Osteoblast (primary cell): ENCODE measurements at places on chromosomes 2 and 18.

- no peak for DNase-seq
These were observed 61.1 kb upstream of the ACYP2 start for GRCh38 chr2:54054271-54054670.

GRCh38 chr2:79929624-79930023, 374.9 kb downstream of the LRRTM1 start:
- DNase-seq, result no peak

DNA sequence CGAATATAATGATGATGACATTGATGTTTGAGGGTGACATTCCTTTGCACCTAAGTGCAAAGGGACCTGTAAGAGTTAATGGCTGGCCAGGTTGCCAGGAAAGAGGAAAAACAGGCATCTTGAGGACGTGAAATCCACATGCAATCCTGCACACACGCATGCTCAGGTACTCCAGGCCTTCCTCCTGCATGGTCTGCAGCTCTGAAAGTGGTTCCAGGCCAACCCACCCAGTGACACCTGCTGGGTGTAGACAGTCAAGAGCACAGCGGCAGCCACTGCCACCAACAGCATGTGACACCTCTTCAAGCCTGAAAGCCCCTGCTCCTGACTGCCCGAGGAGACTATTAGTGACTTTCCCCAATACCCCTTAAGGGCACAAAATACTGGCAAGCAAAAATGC, 101.6 kb downstream of the PIEZO2 start:
- DNase-seq, result no peak

- no peak for DNase-seq
These were observed 70.2 kb downstream of the ACAA2 start for GRCh38 chr18:49743117-49743567.

DNA sequence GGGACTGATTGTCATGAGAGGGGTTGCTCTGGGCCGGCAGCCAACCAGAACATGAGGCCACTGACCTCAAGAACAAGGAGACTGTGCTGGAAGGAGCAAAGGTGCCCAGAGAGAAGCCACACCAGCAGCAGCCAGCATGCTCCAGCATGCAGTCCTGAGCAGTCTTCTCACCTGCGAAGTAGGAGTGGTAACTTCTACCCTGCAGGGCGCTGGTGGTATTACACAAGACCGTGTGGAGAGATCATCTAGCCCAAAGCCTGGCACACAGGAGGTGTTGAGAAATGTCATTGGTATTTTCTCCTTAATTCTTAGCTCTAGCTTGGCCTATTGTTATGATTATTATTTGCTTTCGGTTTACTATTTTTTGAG, 132.7 kb downstream of the TSN start:
- DNase-seq, result no peak

DNA sequence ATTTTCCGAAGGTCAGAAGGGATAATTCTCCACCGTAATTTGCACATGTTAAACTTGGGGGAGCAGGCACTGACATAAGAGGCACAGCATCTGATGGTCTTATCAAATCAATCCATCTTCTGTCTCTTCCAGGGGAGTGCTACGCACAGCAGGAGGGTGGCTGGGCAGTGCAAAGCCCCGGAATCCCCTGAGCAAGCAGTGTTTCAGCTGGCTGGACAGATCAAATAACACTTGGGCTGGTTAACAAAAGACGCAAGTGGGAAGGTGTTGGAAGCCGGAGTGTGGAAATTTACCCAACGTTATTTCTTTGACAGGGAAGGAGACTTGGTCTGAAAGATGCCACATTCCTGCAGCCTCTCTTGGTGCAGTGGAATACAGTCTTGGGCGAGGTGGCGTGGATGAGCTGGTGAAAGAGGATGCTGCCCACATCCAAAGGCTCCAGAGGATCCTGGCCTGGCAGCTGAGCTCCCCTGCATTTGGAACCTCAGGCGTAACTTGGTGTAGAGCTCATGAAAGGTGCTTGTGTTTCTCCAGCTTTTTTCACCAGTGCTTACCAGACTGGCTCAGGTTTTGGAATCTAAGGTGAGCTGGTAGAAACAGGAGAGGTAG, 103.0 kb downstream of the MAPK4 start:
- DNase-seq, result no peak

GRCh38 chr2:29447513-29447912, 332.3 kb downstream of the CLIP4 start:
- DNase-seq, result no peak

- DNase-seq, result no peak
These were observed 256.5 kb downstream of the CELF4 start for GRCh38 chr18:37309059-37309458.

DNA sequence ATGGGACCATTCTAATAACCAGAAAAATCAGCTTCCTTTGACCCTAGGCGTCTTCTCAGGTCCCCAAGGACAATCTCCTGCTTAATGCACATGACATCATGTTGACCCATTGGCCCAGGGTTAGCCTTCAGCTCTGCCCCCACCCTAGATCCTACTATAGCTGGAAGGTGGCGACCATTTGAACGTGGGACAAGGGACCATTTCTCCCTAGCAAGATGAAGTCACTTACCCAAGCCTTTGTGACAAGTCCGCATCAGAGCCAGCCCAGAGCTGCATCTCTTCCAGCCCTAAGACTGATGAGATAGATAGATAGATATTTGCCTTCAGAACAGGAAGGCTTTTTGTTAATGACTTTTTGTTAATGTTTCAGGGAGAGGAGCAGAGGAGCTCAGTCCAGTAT, 28.2 kb upstream of the TAF1B start:
- DNase-seq, result peak; percentile 22

GRCh38 chr18:48672671-48673340, 134.0 kb downstream of the CTIF start:
- no peak for DNase-seq

DNA sequence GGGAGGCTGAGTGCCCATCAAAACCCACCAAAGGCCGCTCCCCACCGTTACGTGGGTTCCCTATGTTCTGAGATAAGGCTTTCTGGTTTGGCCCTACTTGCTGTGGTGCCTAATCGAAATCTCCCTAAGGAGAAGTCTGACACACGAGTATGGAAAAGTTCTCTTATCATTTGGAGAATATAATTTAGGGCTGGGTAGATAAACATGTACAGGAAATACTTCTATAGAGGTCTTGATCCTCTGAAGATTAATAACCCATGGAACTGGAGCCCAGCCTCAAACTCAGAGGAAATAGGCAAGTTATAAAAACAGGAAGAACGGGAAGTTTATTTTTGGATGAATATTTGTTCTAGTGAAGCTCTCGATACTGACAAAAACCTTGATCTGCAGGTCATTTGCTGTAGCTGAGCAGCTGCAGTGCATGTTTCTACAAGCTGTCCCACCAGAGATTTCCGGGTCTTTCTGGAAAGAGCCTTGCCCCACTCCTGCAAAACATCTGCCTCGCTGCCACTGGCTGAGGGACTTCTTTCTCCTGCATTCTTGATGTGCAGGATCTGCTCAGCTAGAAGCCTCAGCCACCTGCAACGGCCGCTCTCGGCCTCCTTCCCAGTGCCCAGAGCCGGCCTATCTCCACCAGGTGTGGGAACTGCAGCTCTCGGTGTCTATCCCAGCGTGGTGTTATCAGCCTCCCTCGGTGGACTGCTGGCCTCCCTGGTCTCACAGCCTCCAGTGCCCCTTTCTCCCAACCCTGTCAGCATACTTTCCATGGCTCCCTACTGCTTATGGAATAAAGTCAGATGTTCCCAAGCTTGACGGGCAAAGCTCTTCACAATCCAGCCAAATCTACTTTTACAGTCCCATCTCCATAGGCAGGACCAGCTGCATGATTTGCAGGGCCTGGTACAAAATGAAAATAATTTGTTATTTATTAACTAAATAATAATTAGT, 48.6 kb downstream of the SPRED2 start:
- DNase-seq, result no peak

DNA sequence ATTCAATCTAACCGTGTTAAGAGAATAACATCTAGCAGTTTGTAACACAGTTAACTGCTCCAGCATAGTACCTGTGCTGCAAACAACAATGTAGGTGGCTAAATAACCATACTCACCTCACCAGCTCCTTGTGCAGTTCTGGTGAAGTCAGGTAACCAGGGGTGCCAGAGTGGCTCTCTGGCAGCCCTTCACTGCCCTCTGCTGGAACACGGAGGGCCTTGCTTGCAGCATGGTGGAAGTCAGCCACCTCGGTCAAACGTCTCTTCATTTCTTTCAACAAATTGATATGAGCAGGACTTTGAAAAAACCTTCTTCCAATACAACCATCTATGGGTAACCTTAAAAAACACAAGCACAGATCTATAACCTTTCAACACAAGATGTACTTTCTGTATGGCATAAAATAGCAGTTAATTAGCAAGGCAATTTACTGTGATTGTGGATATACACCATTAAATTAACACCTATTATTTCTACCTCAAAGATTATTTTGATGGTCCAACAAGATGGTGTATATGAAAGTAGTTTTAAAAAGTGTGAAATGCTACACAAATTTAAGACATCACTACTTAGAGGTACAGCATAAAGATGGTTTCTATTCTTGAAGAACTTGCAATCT, 56.6 kb downstream of the EPG5 start:
- DNase-seq, result peak; percentile 72

GRCh38 chr2:82089518-82089917, 1785.0 kb upstream of the LRRTM1 start:
- no peak for DNase-seq

- no peak for DNase-seq
These were observed 31.9 kb downstream of the PIKFYVE start for GRCh38 chr2:208297961-208298360.

GRCh38 chr2:86785456-86785855, 5.3 kb downstream of the CD8A start:
- no peak for DNase-seq

- no peak for DNase-seq
These were observed 154.1 kb downstream of the GALNT14 start for GRCh38 chr2:30984148-30984547.

DNA sequence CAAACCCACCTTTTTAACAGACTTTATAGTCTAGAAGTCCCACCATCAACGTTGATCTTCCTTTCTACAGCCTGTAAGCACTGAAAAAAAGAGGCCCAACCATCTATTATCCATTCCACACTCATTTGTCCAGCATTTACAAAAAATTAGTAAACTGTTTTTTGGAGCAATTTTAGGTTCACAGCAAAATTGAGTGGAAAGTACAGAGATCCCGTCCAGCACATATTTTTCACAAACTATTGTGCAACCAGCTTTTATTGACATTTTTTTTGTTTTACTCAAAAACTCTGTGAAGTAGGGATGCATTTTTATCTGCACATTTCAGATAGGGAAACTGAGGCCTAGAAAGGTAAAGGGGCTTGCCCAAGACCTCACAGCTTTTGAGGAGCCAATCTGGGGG, 68.6 kb downstream of the TNP1 start:
- no peak for DNase-seq

- DNase-seq, result peak; percentile 72
These were observed 52.1 kb downstream of the NFATC1 start for GRCh38 chr18:79447703-79448367.

GRCh38 chr2:86042256-86043168, 63.2 kb downstream of the POLR1A start:
- DNase-seq, result no peak

DNA sequence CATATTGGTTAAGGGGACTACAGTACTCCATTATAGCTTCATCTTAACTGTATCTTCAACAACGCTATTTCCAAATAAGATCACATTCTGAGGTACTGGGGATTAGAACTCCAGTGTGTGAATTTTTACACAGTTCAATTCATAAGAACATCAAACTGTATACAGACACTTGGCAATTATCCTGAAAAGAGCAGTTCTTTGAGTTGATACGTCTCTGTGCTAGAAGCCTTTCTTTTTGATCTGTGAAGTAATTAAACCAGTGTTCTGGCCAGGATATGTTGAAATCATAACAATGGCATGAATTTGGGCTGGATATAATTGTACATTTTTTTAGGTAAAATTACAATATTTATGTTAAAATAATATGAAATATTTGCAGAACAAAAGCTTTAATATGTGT, 93.5 kb upstream of the ITPRID2 start:
- DNase-seq, result no peak

GRCh38 chr2:215979620-215980019, 33.7 kb downstream of the MREG start:
- DNase-seq, result no peak

GRCh38 chr18:62085756-62086155, 101.1 kb downstream of the PIGN start:
- DNase-seq, result peak; percentile 14

GRCh38 chr18:21972281-21972680, 197.1 kb upstream of the GATA6 start:
- no peak for DNase-seq

DNA sequence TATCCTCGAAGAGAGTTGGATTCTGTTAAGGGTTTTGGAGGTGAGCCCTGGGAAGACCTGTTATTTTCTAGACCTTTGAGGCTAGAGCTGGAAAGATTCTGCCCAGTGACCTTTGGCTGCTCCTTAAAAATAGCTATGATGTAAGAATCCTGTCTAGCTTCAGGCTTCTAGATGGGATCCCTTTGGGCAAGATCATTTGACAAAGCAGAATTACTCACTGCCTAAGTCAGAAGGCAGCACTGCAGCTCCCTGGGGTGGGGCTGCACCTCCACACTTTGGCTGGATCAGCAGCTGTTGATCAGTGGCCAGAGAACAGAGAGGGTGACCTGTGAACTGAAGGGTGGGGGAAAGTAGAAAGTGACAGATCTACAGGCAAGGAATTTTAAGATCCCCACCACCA, 103.8 kb downstream of the ASAP2 start:
- peak; percentile 93 for DNase-seq

DNA sequence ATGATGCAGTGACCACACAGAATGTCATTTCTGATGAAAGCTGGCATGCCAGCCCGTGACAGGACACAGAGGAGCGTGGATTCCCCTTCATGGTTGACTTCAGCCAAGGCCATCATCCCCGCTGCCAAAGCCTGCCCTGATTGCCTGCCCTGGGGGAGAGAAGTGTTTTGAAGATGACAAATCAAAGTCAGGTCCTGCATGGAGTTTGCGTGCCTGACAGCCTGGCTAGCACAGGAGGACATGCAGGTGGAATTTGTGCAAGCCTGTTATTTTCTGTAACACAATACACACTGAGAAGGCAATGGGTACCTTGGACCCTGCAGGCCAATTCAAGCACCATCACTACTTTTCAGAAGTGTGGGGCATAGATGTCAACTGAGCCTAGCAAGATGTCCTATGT, 5.4 kb upstream of the IL1R2 start:
- no peak for DNase-seq

- DNase-seq, result no peak
These were observed 11.6 kb downstream of the CFLAR start for GRCh38 chr2:201127570-201127969.

DNA sequence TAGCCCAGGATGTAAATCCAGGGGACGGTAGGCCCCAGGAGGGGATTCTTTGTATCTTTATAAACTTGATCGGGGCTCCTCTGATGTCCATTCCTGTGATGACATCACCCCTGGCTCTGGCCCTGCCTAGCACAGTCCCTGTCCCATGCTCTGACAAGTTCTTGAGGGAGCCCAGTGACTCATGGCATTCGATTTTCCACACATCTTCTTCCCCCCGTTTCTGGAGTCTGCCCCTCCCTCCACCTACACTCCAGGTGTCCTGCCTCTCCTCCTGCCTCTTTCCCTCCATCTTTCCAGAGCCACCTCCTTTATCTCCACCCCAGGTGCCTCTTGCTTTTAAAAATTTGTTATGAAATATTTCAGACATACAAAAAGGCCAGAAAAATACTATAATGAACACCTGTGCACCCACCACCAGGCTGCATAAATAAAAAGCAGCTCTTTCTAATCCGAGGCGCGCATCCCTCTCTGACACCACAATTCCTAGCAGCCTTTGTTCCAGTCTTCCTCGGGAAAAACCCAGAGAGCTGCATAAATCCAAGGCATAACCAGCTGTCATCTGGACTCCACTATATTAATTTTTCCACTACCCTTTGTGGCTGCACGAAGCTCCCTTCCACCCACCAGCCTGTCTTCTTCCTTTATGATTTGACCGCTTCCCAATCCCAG, 207.7 kb downstream of the ZBTB7C start:
- no peak for DNase-seq
